ENCODE measurements at places on chromosomes 2 and 18.

DNA sequence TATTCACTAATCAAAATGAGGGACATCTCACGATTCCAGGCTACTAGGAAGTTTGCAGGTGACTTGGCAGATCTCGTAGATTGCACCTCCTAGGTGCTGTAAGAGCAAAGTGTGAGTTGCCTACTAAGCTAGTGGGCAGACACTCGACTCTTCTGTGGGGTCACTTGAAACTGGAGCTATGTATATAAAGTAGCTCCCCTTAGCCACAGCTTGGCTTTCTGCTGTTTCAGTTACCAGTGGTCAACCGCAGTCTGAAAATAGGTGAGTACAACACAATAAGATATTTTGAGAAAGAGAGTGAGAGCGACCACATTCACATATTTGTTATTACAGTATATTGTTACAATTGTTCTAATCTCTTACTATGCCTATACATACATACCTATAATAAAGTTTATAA lies 23.3 kb downstream of the CTAGE1 start:
- DNase-seq: no peak

- no peak for DNase-seq
These were observed 8.0 kb downstream of the TGOLN2 start for GRCh38 chr2:85319796-85320195.

- no peak for DNase-seq
These were observed 10.4 kb downstream of the TMEM87B start for GRCh38 chr2:112065486-112065885.

DNA sequence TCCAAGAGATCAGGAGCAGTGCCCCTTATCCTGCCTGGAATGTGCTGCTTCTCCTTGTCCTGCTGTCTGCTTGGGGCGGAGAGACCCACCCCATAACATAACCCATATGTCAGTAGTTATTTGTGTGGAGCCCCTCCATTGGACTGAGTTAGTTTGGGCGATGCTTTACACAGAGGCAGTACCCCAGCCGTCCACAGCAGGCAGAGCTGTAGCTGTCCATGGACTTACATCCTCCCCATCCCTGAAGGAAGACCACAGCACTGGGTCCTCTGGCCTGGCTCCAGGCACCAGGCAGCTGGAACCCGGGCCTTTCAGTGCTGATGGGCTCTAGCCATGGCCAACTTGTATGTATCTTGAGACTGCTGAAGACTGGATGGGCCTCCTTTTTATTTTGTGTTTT lies 20.3 kb downstream of the GKN2 start:
- no peak for DNase-seq

- no peak for DNase-seq
These were observed 4.0 kb upstream of the BIN1 start for GRCh38 chr2:127110985-127111384.

DNA sequence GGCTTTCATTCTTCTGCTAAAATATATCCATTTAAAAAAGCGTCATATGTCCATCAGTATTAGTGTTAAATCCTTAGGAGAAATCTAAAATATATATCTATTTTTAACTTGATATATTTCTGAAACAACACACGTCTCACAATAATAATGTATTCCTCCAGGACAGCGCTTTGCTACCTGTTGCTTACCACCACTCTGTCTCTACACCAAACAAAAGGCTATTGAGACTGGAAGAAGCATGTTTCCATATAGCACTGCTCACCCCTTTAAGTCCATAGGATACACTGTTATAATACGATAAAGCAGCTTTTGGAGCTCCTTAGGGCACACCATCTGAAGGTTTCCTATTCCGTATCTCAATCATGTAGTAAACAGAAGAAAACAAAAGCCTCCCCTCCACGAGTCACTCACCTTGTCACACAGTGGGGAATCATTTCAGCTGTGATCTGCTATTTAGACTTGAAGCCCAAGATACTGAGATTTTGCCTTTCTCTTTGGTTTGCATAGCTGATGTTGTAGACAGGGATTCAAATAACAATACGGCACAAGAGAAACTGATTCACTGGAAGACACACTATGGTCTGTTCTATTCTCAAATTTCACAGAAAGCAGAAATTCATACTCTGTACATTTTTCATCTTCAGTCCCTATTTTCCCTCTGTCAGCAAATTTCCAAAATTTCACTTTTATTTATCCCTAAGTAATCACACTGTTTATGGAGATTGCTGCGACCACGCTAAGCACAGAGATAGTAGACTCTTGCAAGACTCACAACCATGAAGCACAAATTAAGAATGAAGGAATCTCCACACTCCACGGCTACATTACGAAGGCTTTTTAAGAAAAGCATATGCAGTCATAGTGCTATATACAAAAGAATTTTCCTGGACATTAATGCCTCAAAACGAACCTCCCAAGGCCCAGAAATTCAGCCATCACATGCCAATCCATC lies 187.1 kb downstream of the TCF4 start:
- no peak for DNase-seq

DNA sequence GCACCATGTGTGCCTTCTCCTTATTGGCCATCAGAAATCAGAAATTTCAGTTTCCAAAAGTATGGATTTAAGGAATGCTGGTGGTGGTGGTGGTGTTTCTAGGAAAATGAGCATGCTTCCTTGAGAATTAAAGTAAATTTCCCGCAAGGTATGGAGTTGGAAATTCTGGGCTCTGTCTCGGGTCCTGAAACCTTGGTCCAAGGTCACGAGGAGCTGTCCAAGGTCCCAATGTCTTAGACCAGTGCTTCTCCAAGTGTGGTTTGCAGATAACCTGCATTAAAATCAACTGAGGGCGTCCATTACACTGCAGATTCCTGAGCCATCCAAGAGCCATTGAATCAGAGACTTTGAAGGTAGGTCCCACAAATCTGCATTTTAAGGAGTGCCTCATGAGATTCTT lies 210.9 kb upstream of the PKDCC start:
- DNase-seq: no peak

DNA sequence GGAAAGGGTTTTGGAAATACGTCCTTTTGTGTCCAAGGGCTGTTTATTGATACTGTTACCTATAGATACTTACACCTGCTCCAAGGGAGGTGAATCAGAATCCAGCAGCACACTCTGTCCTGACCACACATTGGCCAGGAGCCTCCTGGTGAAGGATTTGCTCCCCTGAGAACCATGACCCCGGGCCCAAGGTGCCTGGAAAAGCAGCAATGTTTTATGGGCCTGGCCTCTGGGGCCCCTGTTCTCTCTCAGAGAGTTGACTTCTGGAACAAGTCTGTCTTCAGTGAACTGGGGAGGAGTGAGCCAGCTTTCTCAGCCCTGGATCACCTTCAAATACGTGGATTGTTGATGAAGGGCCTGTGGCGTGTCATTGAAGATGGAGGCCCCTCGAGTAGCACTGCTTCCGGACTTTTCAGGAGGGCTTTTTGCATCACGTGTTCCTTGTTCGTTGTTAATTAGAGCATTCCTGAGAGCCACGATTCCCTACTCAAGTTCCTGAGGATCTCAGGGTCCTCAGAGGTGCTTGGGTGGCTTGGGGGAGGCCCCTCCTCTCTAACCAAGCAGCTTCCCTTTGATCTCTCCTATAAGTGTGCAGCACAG lies 78.5 kb upstream of the RPL31 start:
- DNase-seq: no peak

DNA sequence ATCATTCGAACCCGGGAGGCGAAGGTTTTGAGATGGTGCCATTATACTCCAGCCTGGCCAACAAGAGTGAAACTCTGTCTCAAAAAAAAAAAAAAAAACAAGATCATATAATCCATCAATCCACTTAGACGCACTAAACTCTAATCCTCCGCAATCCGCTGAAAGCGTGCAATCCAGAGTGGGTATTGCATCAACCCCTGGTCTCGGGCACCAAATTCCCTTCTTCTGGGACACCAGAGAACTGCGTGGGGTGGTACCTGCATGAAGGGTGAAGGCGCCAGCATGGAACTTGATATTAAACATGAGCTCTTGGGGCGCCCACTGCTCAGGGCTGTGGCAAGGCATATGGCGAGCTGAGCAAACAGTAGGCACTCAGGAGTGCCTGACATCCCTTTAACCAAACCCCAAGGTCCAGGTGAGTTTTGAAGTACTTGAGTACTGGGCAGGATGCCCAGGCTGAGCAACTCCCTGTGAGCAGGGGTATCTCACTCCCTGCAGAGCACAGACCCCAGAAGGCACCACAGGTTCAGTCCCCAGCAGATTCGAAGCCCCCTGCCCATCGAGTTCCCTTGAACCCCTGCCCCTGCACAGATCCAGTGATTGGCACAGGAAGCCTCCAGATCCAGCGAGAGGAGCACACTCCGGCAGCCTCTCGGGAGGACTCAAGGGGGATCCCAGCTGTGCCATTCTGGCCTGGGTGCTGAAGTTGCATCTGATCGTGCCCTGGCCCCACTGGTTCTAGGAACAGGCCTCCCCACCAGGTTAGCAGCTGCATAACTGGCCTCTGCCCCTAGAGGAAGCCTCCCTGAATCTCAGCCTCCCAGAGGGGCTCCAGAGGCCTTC lies 8.0 kb downstream of the ALPI start:
- DNase-seq: no peak

DNA sequence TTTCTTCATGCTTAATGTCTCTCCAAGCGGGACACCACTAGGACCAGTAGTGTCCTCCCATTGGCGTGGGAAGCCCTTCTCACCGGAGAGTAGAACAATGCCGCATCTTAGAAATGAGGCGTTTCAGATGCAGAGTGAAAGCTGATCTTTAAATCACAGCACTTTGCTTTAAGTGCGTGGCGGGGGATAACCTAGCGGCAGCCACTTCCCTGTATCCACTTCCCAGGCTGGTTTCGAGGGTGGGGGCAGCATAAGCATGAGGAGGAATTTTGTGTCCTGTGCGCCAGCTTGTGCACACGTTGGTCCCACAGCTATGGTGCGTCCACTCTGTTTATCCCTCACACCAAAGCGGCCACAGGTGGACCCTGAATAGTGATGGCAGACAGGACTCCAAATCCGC lies 63.1 kb downstream of the MBP start:
- DNase-seq: no peak

DNA sequence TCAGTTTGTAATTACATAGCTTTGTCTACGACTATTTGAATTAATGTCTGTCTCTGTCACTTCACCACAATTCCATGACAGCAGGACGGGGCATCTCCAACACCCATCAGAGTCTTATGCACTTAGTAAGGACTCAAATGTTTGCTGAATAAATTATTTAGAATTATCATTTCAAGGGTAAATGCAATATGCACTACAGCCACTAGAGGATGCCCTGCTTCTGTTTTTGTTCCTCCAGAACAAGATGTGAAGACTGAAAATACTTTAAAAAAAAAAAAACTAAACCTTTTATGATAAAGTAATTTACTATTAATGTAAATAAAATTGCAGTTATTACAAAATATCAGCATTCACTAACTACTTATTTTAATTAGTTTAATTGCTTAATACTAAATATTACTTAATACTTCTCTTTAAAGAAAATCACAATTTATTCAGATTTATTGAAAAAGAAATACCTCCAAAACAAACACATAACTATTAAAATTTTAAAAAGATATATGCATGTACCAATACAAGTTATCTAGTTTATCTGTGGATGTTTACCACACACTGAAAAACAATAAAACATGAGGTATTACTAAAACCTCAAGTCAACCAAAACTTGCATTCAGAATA lies 3.2 kb downstream of the PIGN start:
- peak; percentile 36 for DNase-seq

DNA sequence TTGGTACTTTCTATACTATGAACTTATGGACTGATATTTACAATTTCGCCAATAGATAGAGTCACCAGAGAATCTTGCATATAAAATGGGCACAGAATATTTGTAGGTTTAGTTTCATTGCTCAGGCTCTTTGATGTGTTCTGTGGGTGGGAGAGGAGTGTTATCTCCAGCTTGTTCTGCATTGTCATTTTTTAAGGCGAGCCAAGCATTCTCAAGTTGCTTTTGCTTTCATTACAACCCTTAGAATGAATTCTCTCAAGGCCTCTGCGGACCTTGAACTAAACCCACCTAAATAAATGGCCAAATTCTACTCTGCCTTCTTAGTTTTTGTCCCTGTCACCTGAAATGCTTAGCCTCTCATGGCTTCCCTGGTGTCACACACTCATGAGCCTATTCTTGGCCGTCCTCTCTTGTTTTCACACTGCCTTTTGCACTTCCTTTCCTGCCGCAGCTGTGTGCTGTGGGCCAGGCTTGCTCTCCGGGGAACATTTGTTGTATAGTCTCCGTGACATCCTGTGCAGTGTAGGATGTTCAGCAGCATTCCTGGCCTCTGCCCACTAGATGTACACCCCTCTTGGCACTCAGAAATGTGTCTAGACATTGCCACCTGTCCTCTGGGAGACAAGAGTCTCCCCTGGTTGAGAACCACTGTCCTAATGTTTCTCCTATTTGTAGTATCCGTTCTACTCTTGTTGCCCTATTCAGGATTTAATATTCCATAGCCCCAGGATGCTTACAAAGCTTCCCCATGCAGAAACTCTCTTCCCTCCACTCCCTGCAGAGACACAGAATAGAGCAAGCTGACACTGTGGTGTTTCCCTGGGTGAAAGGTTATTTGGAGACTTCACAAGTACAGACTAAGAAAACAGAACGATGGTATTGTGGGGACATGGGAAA lies 255.6 kb downstream of the PTPRM start:
- DNase-seq: no peak

All from T-cell (primary cell).